ENCODE measurements at places on chromosomes 2 and 18. TPM values are rescaled to one million over a fixed set of nuclear protein-coding genes. Genes with fewer than 3 reads are reported as not detected.
A peak's percentile ranks its signal among the peaks of the same experiment; 100 is the strongest.

Gene STARD6
- total RNA-seq: not detected

DNA sequence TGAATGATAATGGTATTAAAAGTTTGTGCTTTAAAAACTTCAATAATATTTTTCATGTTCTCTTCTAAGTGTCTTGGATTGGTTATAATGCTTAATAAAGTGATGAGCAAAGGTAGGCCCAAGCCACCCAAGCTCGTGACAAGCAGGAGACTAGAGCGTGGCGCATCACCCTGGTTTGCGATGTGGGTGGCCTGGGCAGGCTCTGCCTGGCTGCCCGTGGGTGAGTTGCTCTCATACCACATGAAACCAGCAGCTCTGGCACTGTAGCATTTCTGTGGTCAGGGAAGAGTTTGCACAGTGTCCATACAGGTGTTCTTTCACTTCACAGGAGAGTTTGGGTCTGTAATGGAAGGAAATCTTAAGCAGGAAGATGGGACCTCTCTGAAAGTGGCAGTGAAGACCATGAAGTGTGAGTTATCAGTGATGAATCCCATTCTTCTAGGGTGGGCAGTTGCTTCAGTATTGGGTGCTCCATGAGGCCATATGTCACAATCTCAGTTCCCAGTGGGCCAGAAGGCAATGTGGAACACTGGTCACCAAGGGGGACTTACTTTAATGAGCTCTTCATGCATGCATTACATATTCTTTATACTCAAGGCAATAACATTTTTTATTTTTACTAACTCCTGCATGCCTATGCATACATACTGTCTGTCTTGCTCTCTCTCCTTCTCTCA, 51.4 kb upstream of the TMEM87B start:
- no peak for DNase-seq

GRCh38 chr18:12233378-12233777, 20.8 kb upstream of the CIDEA start:
- no peak for DNase-seq

DNA sequence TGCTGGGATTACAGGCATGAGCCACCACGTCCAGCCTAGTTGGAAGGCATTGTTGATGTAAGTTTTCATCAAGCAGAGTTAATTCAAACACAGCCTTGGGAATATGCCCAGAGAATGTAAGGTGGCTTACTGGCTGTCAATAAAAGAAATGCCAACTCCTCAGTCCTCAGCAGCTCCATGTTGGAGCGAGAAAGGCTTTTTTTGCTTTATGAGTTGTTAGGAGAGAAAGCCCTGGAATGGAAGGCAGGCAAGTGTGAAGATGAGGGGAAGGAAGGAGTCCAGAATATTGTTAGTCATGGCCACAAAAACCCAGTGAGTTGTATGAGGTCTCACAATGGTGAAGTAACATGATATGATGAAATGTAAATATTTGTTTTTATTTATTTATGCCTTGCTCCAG, 57.1 kb downstream of the MAP4K4 start:
- no peak for DNase-seq

Gene SLC25A12
- total RNA-seq: 27.2 TPM

- DNase-seq: no peak
Measured at GRCh38 chr2:64865073-64865830, 123.9 kb upstream of the SLC1A4 start.

GRCh38 chr18:23719634-23720201, 30.5 kb downstream of the LAMA3 start:
- peak; percentile 9 for DNase-seq

Gene CD8B
- total RNA-seq: 1.5 TPM

- no peak for DNase-seq
Measured at GRCh38 chr2:120722568-120723421, 12.9 kb upstream of the GLI2 start.

Gene TFPI
- 86.8 TPM for total RNA-seq

Gene TNFAIP6
- total RNA-seq: 12.0 TPM

- DNase-seq: no peak
Measured at GRCh38 chr2:24886691-24887304, 33.2 kb downstream of the ADCY3 start.

Gene ELOA2
- not detected for total RNA-seq

DNA sequence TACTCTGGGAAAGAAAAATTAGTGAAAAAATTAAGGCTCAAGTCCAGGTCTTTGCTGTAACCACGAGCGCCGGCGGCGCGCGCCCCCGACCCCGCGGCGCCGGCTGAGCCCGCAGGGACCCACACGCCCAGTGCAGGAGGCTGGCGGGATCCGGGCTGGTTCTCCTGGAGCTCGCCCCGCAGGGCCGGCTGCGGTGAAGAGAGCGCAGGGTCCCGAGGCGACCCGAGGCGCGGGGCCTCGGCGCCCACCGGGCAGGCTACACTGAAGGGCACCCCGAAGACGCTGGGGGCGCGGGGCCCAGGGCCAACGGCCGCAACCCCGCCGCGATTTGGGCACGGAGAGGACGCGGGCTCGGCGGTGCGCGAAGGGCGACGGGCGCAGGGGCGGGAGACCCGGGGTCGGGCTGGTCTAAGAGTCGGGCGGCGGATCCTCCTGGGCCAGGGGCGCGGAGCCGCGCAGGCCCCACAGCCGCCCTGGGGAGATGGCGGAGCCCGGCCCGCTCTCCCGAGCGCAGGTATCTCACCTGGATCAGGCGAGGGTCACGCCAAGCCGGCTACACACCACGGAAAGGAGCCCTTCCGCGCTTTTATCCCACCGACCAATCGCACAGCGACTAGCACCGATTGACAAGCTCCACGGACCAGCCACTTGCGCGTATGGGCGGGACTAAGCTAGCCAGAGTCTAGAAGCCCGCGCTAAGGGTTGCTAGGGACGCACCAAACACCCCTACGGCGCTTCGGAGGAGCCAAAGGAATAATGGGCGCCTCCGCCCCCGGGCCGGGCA, at the start of gene PASK:
Gene PASK, minus strand, starts transcription at position 582 of the 784 bp plus-strand sequence. CDS start 6,440 bp downstream, outside the sequence.
- DNase-seq: peak; percentile 83

GRCh38 chr2:134021830-134022524, 231.9 kb upstream of the MGAT5 start:
- DNase-seq: no peak

- no peak for DNase-seq
Measured at GRCh38 chr18:22872900-22873537, 60.1 kb upstream of the RBBP8 start.

- DNase-seq: no peak
Measured at GRCh38 chr2:210195101-210195852, 24.1 kb upstream of the KANSL1L start.

Gene NIF3L1
- 11.9 TPM for total RNA-seq

DNA sequence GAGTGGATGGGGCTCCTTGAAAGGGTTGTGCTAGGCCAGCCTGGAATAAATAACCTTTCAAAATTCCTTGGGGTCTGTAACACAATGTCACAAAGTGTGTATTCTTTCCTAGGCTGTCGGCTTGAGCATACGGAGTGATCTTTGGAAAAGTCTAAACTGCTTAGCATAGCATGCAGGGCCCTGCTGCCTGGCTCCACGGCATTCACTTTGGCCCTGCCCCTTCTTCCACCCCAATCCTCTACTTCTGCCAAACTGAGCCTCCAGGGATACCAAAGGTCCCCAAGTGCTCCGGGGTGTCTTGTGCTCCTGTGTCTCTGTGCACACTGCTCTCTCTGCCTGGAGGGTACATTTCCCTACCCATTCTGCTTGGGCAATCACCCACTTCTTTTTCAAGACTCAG, 196.1 kb downstream of the LTBP1 start:
- DNase-seq: no peak

Gene IGFBP5
- total RNA-seq: 2,105 TPM

DNA sequence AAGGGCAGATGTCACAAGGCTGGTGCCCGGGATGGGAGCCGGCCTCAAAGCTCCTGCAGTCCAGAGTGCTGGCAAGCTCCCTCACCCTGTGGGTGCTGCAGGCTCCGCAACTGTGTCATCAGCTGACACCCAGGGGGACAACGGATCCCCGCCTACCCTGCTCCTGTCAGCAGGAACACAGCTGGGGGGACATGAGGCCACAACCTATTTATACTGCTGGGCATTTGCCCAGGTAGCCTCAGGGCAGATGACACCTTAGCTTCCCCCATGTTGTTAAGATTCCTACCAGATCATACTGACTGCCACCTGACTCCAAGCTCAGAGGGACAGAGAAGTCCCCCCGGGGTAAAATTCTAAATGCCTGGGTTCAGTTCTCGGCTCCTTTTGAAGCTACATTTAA, 1.2 kb downstream of the ANKRD23 start:
- DNase-seq: no peak

Gene DCC
- total RNA-seq: not detected

Gene RTKN
- total RNA-seq: 23.2 TPM

- DNase-seq: no peak
Measured at GRCh38 chr2:68715353-68716041, 19.1 kb upstream of the ARHGAP25 start.

DNA sequence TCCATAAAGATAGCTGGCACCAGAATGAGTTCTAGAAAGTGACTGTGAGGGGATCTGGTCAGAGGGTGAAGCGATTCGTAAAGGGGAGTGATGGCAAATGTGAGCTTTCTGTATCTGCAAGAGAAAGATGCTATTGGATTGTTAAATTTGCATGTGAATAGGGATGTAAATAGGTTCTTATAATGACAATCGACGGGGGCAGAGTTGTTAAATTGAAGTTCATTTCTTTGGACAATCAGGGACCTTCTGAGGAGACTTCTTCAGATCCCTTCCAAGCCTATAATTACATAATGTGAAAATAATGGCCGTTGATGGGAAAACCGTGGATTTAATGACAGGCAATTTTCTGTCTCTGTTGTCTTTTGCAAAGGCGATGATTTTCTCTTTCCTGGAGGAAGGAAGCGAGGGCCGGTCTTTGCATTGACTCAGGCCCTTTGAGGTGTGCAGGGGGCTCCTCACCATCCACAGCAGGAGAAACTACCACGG, 52.2 kb upstream of the TMEM18 start:
- no peak for DNase-seq

GRCh38 chr18:22152093-22152492, 17.3 kb upstream of the GATA6 start:
- no peak for DNase-seq

DNA sequence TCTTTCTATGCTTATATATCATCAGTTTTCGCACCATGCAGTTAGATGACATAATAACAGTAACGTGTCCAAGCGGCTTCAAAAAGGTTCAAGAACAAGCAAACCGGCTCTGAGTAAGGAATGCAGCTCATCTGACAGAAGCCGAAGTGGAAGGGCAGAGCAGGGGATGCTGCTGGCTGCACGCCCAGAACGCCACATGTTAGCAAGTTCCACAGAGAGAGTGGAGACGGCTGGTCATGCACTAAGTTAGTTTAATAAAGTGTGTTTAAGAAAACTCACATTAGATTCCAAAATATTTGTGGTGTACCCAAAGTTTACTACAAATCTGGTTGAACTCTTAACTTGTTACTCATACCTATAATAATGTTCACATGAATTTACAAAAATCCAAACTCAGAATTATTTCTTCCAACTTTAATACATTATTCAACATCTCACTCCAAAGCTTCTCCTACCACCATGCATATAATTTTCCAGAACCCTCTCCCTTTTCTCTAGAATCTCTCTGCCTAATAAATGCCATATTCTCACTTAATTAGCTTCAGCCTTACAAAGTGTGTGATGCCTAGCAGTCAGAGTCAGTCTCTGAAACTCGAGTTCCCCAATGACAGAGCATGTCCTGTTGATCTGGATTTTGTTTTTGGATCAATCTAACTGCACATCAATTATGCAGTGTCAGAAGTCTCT, 170.0 kb downstream of the DNAH7 start:
- DNase-seq: no peak

DNA sequence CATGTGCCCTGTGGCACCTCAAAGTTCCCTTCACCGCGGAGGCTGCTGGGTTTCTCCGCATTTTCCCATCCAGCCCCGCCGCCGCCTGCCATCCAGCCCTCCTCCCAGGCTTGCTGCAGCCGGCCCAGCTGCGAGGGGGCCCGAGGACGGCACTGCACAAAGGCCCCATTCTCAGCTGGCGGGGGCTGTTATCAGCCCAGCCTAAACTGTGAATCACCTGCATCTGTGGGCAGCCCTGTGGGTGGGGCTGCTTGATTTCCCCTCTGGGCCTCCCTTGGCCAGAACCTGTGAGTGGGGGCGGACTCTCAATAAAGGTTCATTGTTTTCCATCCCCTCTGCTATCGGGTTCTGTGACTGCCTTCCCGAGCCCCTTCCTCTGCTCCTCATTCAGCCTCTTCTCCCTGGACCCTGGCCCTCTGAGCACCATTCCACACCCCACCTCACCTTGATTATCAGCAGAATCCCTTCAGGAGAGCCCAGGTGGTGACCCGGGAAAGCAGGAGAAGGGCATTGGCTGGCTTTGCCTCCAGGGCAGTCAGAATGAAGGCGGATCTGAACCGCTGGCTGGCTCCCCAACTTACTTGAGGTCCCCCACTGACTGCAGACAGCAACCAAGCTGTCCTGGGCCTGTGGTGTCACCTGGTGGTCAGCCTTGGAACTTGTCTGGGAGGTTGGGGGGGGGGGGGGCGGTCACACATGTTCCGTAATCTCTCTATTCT, 204.5 kb downstream of the ZFP36L2 start:
- DNase-seq: no peak

- no peak for DNase-seq
Measured at GRCh38 chr2:216714376-216714775, 19.0 kb upstream of the IGFBP5 start.

DNA sequence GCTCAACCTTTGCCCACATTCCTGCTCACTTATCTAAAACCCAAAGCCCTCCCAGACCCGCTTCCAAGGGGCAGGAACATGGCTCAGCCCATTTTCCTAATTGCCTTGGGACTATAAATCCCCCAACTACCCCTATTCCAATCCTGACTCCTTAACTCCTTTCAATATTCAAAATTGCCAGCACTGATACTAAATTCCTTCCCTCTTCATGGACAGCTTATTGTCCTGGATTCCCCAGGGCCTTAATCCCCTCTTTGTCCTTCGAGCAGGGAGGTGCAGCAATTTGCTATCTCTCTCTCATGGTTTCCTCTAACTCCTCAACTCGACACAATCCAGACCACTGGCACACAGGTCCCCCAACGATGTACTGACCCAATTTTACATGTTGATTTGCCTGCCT, 99.1 kb downstream of the SLC25A12 start:
- no peak for DNase-seq

Gene NT5DC4
- total RNA-seq: not detected

- DNase-seq: no peak
Measured at GRCh38 chr2:231393149-231394131, 2.1 kb upstream of the B3GNT7 start.

Gene APOB
- total RNA-seq: 6.1 TPM

- DNase-seq: no peak
Measured at GRCh38 chr2:32009516-32010256, 1.1 kb downstream of the MEMO1 start.

GRCh38 chr2:21223618-21224017, 99.8 kb downstream of the TDRD15 start:
- no peak for DNase-seq

- DNase-seq: no peak
Measured at GRCh38 chr2:213065583-213066442, 85.6 kb downstream of the IKZF2 start.

- DNase-seq: no peak
Measured at GRCh38 chr2:201452058-201452921, 750 bp downstream of the STRADB start.

Data from thoracic aorta (tissue), 2 donors.